ENCODE measurements at places on chromosomes 4 and X.

DNA sequence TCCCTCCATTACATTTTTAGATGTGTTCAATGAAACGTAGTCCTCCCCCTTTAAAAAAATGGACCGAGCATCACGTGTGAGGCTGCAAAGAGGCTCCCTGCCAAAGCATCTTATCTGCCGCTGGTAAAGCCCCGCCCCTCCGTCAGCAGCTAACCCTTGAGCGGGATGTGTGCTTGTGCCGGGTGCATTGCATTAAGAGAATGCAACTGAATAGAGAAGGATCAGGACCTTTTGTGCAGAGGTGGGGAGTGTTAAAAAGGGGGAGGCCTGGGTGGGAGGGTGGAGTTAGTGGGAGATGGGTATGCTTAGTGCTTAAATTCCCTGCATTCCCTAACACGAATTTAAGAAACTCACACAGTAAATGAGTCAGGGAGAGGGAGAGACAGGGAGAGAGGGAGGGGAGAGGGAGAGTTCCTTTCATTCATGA, 66.0 kb downstream of the TBL1X start:
- peak; percentile 81 for DNase-seq

GRCh38 chrX:102765809-102766208, 45.3 kb downstream of the GPRASP3 start:
- peak; percentile 45 for DNase-seq

DNA sequence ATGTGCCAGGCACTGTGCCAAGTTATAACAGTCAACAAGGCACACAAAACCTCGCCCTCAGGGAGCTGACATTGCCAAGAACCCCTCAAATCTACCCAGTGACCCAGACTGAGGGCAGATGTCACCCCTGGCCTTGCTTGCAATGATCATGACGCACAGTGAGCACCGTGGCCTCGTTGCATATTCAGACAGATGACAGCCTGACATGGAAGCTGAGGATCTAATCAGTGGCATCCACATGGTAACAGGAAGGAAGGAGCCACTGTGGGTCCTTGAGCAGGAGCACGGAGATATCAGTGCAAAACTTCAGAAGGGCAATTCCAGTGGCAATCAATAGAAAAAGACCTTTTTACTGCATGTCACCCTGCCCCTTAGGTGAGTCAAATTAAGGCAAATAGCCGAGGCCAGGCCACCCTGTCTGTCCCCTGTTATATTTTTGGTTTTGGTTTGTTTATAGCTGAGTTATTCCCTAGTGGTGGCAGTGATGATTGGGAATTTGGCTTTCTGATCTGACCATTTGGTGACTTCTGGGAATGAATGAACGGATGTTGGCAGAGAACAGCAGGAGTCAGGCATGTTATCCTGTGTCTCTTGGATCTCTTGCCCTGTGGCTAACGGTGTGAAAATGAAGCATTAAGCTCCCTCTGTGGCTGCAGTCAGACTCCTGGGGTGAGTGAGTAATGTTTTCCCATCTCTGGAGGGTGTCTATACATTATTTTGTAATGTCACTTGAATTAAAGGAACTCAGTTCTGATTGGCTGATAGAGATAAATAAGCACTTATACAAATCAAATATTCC, 20.4 kb downstream of the WDR13 start:
- no peak for DNase-seq

DNA sequence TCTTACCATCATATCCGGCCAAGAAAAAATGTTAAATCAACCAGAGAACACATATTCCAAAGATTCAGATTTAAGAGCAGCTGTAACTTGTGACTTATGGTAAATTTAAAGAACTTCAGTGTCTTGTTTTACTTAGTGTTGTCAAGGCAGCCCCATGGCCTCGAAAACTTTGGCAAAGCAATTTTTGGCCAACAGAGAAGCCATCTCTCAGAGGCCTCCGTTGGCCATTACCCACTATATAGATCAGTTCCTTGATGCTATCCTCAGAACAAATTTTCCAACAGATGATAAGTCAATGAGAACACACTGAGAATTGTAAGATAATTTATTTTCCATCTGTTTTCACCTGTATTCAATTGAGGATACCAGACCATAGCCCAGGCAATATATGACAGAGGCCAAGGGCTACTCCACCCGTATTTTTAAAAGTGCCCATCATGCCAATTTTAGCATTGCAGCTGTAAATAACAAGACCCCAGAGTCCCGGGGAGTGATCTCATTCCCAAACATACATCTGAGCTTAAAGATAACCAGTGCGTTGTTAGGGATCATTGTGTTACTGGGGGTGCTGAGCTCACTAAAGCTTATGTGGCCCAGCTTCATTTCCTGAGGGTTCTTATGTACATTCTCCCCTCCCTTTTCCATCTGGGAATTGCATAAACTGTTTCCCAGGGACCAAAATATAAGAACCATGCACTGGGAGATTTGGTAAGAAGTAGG, 50.0 kb upstream of the PDHA1 start:
- no peak for DNase-seq

DNA sequence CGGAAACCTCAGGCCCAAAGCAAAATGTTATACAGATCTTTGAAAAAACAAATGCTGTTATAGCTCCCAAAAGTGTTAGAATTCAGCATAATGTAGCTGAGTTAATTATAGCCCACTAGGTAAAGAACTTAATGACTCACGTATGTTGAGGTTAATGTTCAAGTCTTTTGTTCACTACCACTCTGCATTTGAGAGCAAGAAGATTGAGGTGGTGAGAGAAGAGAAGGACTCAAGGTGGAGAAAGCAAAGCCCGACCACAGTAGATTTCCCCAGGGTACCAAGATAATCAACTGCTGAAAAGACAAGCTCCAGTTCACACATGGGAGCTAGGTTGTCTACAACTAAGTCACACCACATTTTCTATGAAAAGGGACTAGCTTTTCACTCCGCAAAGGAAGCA, 480.2 kb downstream of the DTHD1 start:
- no peak for DNase-seq

All from GM03348 (cell line).